ENCODE measurements at places on chromosomes 1 and 21.

GRCh38 chr1:1470626-1471388 lies 758 bp upstream of the ATAD3B start:
- no peak for DNase-seq

GRCh38 chr1:19068639-19069276 lies 112.3 kb upstream of the IFFO2 start:
- DNase-seq: no peak

DNA sequence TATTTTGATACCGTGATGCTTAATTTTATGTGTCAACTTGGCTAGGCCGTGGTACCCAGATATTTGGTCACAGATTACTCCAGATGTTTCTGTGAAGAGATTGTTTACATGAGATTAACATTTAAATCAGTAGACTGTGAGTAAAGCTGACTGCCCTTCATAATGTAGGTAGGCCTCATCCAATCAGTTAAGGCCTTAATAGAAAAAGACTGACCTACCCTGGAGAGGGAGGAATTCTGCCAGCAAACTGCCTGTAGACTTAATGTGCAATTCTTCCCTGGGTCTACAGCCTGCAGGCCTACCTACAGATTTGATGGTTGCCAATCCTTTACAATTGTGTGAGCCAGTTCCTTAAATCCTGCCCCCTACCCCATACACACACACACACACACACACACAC lies 4.3 kb downstream of the SETSIP start:
- DNase-seq: no peak

GRCh38 chr1:58033311-58033710 lies 513.2 kb downstream of the OMA1 start:
- DNase-seq: no peak

- DNase-seq: no peak
Observed at GRCh38 chr1:81287411-81288080, 513.2 kb upstream of the ADGRL2 start.

DNA sequence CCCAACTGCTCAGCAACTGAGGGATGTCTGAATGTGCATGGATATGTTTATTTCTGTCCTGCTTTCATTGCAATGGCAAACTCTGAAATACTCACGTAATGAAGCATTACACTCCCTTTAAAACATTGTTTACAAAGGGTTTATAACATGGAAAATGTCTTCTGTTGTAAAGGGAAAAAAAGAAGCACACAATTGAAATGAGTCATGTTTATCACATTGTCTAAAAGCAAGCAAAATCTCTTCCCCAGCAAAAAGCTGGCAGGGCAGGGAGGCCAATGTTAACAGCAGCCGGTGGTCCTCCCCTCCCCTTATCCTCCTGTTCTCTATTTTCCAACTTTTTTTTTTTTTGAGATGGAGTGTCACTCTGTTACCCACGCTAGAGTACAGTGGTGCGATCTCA lies 3.9 kb upstream of the EFNA1 start:
- no peak for DNase-seq

DNA sequence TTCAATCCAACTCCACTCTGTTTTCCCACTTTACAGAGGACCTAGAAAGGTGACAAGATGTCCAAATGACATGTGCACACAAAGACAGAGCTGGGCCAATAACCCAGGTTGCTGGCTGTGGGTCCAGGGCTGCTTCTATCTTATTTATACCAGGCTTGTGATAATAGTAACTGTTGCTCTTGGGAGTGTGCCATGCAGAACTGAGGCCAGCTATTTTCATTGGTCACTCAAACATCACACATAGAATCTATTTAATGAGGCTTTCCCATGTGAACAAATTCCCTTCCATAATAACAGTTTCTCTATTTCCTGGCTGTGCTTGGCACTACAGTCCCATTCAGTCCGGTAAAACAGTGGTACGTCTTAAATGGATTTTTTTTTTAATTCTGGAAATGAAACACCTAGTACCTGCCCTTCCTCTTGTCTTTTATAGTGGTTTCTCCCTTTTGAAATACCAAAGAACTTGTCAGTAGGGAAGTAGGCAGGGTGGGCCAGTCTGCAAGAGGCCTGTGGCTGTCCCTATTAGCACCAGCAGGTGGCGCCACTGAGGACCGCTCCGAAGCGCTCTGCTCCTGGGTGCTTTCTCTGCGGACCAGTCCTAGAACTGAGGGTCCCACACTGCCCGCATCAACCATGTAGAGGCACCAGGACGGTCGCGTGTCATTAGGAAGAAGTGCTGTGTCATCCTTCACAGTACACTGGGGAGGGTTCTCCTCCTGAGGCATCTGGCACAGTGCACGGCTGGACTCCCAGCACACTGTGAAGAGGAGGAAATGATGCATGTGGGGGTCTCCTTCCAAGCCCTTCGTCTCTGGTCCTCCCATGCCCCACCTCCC lies 52.1 kb downstream of the GPR161 start:
- no peak for DNase-seq

DNA sequence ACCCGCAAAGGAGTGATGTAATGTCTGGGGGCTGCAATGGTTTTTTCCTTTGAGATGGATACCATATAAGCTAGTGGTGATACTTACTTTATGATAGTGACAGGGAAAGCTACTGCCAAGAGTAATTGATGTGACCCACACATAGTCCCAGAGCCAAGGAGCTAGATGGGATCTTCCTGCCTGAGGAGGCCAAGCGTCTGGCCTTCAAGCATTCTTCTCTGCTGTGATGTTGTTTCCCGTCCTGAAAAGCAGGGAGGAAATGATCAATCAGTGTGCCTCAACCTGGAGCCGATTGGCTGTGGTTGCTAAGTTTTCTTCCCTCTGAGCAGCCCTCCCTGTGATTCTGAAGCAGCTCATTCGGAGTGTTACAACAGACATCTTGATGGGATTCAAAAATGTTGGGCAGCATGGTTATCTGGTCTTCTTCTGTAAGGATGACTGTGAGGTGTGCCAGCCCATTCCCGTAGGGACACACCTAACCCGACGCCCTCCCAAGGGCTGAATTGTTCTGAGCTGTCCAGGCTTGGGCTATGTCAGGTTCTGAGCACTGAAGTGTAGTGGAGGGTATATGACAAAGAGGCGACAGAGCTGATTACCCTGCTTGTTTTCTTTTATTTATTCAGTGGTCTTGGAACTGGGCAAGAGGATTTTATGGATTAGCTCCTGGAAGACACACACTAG lies 56.7 kb downstream of the UCK2 start:
- DNase-seq: no peak
